D341Med (cell line): ENCODE measurements at places on chromosomes 6 and 20.

DNA sequence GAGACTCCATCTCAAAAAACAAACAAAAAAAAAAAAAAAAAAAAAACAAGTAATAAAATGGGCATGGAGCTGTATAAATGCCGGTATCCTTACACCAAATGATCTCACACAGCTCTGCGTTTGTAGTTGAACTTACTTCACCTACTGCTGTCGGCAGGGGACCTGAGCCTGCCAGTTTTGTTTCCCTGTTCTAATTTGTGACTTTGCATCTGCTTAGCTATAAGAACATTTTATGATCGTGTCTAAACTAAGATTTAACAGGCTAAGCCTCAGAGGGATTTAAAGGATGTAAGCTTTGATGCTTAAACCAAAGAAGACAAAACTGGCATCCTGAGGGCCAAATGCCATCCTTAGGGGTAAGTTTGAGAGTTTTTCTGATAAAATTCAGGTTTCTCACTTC is 58.7 kb downstream of the GCNT2 start:
- no peak for DNase-seq

DNA sequence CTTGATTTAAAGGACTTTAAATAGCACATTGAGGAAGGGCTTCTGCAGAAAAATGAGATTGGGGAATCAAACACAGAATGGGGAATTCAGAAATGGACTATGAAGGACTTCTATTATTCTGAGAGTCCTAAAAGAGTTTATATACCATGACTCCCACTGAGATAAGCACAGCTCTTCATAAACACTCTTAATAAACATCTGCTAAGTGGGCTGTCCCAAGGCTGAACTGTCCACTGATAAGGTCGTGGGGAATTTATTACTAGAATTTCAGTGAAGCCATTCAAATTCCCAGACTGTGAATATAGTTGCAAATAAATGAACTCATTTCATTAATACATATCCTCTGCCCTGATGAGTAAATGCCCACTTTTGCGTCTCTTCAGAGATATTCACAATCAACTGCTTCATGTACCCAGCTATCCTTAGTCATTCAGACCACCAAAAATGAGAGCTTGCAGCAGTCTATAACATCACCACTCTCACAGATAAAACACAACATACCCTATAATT is 468.2 kb upstream of the RUNX2 start:
- DNase-seq = no peak

DNA sequence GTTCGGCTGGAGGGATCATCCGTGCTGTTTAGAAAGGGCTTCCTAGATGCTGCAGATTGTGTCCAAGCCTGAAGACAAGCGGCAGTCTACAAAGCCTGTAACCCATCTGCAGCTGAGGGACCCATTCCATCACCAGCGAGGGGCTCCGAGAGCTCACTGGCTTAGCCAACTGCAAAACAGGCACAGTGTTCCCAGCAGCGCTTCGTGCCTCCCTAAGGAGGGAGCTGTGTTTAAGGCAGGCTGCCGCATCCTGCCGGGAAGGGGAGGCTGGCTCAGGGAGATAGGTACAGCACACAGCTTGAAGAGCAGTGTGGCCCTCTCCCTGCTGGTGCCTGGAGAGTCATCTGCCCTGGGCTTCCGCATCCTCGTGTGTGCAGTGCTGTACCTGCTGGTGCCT is 32.4 kb downstream of the DUSP22 start:
- DNase-seq = no peak

GRCh38 chr6:128521282-128521632 is 858 bp upstream of the PTPRK start:
- DNase-seq = no peak

- no peak for DNase-seq
These were observed 11.3 kb upstream of the SERPINB1 start for GRCh38 chr6:2852921-2853322.

- no peak for DNase-seq
These were observed 112.5 kb upstream of the TBX18 start for GRCh38 chr6:84876723-84877514.

GRCh38 chr6:3259491-3259958 is 778 bp downstream of the PSMG4 start:
- DNase-seq = peak; percentile 69

DNA sequence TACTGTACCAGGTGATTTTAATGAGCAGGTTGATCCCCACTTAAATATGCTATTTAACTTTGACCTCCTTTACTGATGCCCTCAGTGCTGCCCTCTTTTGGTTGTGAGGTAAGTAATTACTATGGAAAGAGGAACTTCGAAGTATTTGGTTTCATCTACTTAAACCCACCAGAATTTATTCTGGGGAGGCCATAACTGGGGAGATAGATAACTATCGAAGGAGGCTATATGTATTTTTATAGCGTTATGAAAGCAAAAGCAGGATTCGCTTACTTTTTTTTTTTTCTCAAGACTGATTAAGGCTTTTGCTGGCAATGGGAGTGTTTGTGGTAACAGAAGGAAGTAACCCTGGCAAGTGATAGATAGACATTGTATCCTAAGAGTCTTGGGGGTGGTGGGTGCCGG is 168.9 kb upstream of the CENPW start:
- DNase-seq = no peak

- no peak for DNase-seq
These were observed 9.6 kb upstream of the MANBAL start for GRCh38 chr20:37279820-37280219.

GRCh38 chr6:164294047-164294784 is 879.7 kb downstream of the QKI start:
- DNase-seq = no peak

- no peak for DNase-seq
These were observed 39.7 kb downstream of the FRMD1 start for GRCh38 chr6:168039301-168039700.

- DNase-seq = no peak
These were observed 219.2 kb downstream of the KHDC1L start for GRCh38 chr6:73006146-73006545.
